ENCODE measurements at places on chromosomes 3 and 15. TPM values are rescaled to one million over a fixed set of nuclear protein-coding genes. Genes with fewer than 3 reads are reported as not detected.

Gene CEP19
- 3.1 TPM for polyA plus RNA-seq

Gene MELTF
- 0.76 TPM for polyA plus RNA-seq

Gene SLC6A11
- polyA plus RNA-seq: not detected

Gene RARRES1
- 0.76 TPM for polyA plus RNA-seq

Measured in stomach (tissue), 19 donors.